ENCODE measurements at places on chromosomes 5 and 9.

GRCh38 chr5:73189871-73190376 lies 16.9 kb downstream of the TMEM174 start:
- DNase-seq, result no peak

DNA sequence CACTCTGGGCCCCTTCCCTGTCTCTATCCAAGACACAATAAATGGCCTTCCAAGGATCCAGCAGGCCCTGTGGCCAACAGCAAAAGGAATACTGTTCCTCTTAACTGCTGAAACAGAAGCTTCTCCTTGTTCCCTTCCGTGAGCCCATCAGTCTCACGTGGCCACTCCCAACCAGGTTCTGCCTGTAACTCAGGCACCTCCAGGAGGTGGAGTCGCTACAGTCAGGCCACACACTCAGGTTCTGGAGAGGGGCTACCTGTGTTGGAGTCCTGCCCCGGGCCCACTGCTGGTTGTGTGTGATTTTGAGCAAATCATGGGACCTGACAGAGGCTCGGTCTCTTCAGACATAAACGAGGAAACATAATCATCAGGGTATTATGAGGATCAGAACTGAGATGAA lies 10.3 kb downstream of the FAT2 start:
- no peak for DNase-seq

DNA sequence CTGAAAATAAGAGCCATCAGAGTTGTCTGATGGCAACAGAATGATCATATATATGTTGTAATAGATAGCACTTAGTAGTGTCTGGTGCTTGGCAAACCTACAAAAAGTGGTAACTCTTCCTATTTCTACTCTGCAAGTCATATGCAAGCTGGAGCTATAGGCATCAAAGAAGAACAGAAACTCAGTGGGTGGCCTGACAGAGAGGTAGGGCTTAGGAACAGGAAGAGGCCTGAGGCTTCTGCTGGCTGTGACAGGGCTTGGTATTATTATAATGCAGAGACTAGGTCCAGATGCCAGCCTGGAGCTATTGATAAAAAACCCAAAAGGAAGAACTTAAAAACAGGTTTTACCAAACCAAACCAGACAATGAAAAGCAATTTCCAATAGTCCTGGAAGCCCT lies 4.4 kb upstream of the DIAPH1 start:
- peak; percentile 76 for DNase-seq

DNA sequence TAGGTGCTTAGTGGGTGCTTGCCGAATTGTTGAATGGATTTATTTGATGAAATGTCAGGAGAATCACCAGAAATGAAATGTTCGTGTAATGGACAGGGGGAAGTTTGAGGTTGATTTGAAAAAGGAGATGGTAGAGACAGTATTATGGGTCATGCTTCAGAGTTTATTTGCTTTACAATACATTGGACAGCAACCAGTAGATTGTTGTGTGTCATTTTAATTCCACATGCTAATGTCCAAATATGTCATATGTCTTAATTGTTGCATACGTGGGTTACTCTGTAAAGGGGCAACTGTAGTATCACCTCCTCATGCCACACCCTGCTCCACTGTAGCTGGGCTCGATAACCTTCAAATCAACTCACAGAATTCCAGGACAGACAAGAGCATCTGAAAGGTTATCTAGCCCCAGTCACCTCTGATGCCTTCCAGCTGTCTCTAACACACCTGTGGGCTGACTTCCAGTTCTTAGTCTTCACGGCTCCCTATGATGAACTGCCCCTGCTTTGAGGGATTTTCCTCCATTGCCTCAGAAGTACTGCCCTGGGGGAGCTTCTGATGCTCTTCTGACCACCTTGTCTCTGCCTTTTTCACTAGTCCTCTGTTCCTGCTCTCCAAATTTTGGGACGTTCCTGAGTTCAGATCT lies 1.7 kb downstream of the PDCD1LG2 start:
- DNase-seq, result no peak

- DNase-seq, result no peak
These were observed 131.4 kb upstream of the SHB start for GRCh38 chr9:38200431-38200830.

GRCh38 chr5:15499528-15500324 lies at the start of gene FBXL7:
Gene FBXL7, plus strand, starts transcription at chr5:15500180.
- no peak for DNase-seq

Measured in activated CD4-positive, alpha-beta T cell treated with anti-CD3 and anti-CD28 coated beads, Interleukin-2, amount 10 ng/mL, durations not matched to agents 24 days and 14 days (primary cell).